ENCODE measurements at places on chromosomes 7 and 10. TPM values are rescaled to one million over a fixed set of nuclear protein-coding genes. Genes with fewer than 3 reads are reported as not detected.

GRCh38 chr10:3907514-3907913 lies 122.5 kb upstream of the KLF6 start:
- no peak for DNase-seq

The GTF2IRD2 gene
- 6.1 TPM for total RNA-seq

GRCh38 chr7:149202831-149203231 lies 7.5 kb downstream of the ZNF282 start:
- DNase-seq: no peak

DNA sequence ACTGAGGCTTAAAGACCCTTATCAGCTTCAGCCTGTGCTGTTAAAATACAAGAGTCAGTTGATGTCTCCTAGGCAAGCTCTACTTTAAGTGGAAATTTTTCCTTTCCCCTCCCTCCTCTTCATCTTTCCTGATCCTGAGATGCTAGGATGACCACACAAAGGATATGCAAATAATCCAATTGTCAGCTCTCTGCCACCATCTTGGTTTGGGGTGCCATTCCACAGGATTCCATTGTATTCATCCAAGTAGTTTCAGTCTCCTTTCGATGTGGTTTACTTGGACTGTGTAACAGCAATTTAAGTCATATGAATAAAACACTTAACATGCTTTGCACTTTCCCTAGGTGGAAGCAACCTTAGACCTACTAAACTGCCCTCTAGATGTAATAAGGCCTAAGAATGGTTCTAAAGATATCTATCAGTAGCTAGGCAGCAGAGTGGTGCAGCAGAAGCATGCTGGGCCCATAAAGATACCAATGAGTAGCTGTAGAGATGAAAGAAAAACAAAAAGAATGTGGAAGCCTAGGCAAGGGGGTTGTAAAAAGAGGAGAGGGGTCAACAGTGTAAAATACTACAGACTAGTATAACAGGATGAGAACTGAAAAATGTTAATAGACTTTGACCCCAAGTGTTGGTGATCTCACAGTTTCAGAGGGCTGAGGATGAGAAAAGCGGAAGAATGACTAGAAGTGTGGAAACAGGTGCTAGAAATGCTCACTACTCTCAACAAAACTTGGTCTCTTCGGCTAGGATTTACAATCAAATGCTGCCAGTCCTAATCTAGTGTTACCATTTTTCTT lies 2.4 kb upstream of the CFAP69 start:
- no peak for DNase-seq

The ENO4 gene
- not detected for total RNA-seq

GRCh38 chr7:47301657-47302295 lies 280.1 kb downstream of the TNS3 start:
- DNase-seq: no peak

The DPYSL4 gene
- 3.2 TPM for total RNA-seq

DNA sequence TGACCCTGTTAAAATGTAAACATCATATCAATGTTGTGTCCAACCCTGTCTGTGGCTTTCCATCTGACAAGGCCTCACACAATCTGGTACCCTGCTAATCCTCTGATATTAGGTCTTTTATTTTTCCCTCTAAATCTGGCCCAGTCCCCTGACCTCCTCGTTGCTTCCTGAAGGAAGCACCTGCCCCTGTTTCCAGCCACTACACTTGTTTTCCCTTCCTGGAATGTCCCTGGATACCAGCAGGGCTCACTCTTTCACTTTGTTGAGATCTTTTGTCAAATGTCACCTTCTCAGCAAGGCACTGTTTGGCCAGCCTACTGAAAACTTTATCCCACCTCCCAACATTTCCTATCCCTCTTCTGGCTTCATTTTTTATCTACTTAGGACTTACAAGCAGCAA lies 2.1 kb downstream of the SAMD9L start:
- DNase-seq: no peak

DNA sequence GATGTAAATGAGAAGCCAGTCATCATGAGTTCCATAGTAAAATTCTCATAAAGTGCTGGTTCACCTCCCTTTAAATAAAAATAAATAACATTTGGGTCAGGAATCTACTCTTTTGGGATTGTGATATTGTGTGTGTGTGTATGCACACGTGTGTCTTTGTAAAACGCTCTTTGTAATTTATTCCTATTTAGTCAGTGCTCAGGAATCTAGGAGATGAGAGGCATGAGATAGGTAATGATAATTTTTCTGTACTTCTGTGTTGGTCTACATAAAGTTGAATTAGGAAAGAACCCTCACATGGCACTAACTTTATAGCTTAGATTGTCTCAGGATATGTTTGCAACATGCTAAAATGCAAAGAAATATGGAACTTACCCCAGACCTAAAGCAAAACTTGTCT lies 4.9 kb upstream of the CALCR start:
- DNase-seq: no peak

The ACTR3C gene
- total RNA-seq: 6.6 TPM

DNA sequence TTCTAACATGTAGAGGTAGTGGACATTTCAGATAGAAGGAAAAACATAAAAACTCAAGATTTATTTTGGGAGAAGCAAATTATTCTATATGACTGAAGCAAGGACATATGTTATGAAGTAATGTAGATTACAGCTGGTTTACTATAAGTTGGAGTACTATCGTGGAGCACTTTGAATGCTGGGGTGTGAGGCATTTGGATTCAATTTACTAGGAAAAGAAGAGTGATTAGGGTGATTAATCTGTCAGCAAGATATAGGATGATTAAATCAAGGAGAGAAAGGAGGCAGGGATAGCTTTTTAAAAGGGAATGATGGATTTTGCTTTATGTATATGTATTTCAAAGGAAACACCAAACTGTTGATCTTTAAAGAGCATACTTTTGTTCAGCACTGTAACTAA lies 318.4 kb upstream of the KAT6B start:
- DNase-seq: no peak

The UCN3 gene
- not detected for total RNA-seq

DNA sequence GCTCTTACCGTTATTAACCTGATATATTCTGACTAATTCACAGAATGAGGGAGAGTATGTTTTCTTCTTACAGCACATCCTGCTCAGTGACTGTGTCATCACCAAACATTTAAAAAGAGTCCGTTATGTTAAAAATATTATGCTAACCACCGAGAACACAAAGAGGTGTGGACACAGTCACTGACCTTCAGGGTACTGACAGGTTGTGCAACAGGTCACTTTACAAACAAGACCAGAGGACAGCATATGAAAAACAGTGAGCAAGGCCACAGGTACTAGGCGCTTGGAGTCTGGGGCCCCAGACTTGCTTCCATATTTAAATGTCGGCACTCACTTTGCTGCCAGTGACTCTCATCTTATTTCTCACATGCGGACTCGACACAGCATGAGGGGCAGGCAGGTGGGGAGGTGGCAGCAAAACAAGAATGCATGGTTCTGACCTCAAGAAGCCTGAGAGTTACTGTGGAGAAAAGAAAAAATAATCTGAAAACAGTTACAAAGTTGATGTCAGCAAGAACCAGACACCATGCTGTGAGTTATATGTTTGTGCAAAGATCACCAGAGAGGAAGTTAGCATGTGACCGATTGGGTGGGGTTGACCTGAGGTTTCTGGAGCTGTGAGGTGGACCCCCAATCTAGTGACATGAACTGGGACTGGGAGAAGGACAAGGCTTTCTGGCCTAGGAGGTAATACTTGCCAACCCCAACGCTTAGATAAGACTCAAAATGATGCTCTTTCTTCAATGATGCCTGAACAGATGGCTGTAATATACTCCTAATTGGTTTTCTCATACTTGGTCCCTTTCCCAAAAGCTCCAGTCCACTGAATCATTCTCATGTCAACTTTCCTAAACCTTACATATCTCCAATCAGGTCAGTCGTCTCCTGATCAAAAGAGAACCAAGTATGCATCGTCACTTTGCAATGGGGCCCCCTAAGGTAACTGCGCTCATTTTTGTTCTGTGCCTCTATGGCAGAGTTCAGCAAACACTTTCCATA lies 102.4 kb downstream of the HIPK2 start:
- DNase-seq: no peak

DNA sequence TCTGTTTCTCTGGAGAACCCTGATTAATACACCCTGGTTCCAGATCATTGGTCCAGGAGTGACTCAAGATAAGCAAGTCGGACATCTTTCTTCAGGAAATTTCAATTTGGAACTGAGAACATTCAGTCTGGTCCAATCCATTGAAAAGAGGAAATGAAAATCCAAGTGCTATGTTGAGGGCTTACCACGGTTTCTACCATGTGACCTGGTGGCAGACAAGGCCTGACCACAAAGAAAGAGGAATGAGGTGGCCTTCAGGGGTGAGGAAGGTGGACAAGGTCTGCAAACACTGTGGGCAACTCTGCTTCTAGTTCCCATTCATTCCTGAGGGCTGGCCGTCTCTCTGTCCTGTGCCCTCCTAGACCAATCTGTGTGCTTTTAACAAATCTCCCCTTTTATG lies 149.2 kb upstream of the GHITM start:
- DNase-seq: no peak

DNA sequence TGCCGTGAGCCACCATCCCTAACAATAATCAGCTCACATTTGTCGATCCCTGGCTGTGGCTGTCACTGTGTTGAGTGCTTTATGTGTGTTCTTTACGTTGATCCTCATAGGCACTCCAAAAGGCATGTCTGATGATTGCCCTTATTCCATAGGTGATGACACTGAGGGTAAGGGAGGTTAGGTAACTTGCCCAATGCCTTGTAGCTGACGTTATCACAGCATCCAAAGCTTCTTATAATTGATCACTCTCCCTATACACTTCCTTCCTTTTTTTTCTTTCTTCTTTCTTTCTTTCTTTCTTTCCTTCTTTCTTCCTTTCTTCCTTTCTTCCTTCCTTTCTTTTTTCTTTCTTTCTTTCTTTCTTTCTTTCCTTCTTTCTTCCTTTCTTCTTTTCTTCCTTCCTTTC lies 41.9 kb upstream of the SMARCD3 start:
- no peak for DNase-seq

- peak; percentile 31 for DNase-seq
Observed at GRCh38 chr10:97796651-97797050, 24.9 kb upstream of the SFRP5 start.

DNA sequence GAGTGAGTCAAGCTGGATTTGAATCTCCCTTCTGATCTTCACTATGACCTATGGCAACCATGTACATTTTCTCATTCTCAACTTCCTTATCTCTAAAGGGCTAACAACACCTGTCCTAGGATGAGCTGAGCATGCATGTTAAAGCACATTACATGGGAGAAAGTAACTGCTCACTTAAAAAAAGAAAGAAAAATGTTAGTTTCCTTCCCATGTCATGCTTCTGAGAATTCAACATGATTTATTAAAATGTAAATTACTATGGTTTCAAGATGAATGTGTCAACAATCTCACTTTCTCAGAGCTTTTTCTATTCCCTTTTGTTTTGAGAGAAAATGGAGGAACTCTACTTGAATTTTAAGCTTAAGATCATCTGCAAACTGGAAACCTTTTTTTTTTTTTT lies 295.3 kb downstream of the SKIDA1 start:
- DNase-seq: no peak

The EIF5AL1 gene
- 2.9 TPM for total RNA-seq

- DNase-seq: peak; percentile 80
Observed at GRCh38 chr7:102425639-102426267, 7.6 kb upstream of the ORAI2 start.

GRCh38 chr7:99679400-99680191 lies at the start of gene CYP3A5:
Gene CYP3A5 (minus strand): TSS chr7:99679996. CDS start chr7:99679896, 100 bp downstream.
- no peak for DNase-seq

GRCh38 chr7:18821554-18821953 lies 295.9 kb downstream of the TWIST1 start:
- no peak for DNase-seq

The HMX3 gene
- not detected for total RNA-seq

The PON1 gene
- total RNA-seq: not detected

The WDR86 gene
- 0.59 TPM for total RNA-seq

The PAPOLB gene
- not detected for total RNA-seq

GRCh38 chr10:97376413-97376812 lies 24.7 kb downstream of the RRP12 start:
- DNase-seq: no peak

- no peak for DNase-seq
Observed at GRCh38 chr10:96996275-96996965, 164.3 kb downstream of the LCOR start.

The MMP21 gene
- total RNA-seq: not detected
